ENCODE measurements at places on chromosomes 2 and 18.

DNA sequence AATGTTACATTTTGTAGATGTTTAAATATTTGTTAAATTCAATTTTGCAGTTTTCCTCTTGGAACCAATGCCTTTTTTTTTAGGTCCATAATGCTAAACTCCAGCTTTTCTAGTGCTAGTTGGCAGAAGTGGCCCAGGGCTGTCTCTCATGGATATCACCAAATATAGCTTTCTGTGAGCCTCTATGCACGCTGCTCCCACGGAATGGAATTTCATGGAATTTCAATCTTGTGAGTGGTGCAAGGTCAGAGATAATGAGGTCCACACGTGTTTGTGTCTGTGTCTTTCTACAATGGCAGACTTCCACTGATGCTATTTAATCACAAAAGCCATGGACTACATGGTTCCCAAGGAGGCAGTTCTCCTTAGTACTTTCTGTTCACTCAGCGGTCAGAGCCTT lies 191.5 kb upstream of the PARD3B start:
- DNase-seq = no peak

DNA sequence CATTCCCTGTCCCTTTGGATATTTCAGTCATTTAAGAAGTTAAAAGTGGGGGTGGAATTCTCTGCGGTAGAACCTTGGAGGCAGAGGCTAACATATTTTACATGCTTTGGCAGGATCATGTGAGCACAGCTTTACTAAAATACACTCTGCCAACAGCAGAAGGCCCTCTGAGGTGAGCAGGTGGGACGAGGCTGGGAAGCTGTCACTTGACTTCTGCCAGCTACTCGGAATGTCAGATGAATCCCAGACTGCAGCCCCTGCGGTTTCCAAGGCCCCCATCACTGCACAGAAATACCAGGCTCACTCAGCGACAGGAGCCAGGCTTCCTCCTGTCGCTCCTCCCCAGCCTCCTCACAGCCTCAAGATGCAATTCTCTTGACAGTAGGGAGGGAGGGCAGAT lies 220.9 kb upstream of the REV1 start:
- DNase-seq = no peak

- no peak for DNase-seq
Observed at GRCh38 chr2:214699236-214699635, 110.2 kb downstream of the BARD1 start.

DNA sequence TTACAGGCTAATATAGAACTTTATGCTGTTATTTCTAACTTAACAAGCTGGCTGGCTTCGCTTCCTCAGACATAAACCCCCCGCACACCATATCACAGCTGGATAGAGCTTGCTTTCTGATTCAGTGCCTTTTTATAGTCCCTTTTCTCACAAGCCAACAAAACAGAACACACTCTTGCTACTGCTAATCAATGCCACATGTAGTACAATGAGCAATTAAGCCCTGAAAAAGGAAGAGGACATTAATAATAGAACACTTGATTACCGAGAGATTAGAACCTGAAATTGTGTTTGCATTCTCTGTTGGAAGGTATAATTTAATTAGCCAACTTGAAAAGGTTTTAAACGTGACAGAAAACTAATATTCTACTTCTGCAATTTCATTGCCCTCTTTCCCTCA lies 267.7 kb upstream of the CYRIA start:
- no peak for DNase-seq

GRCh38 chr18:63284827-63285733 lies 34.5 kb downstream of the BCL2 start:
- no peak for DNase-seq

- DNase-seq = no peak
Observed at GRCh38 chr2:219897456-219897855, 270.0 kb downstream of the SLC4A3 start.

- DNase-seq = no peak
Observed at GRCh38 chr2:69244882-69245281, 142.1 kb downstream of the GFPT1 start.

DNA sequence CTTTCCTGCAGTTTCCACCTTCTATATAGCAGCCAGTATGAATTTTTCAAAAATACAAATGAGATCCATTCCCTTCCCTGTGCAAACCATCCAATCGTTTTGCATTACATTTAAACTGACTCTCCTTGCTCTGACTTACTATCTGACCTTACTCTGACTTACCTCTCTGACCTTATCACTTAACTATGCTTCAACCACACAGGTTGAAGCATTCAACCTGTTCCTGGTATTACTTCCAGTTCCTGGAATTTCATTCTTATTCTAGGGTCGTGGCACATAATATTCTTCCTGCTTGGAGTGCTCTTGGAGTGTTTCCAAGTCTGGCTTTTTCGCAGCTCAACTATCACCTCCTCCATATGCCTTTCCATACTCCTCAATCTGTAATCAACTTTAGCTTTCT lies 850.6 kb upstream of the CHAC2 start:
- DNase-seq = no peak

GRCh38 chr2:223618172-223619035 lies 16.2 kb upstream of the SCG2 start:
- DNase-seq = no peak

DNA sequence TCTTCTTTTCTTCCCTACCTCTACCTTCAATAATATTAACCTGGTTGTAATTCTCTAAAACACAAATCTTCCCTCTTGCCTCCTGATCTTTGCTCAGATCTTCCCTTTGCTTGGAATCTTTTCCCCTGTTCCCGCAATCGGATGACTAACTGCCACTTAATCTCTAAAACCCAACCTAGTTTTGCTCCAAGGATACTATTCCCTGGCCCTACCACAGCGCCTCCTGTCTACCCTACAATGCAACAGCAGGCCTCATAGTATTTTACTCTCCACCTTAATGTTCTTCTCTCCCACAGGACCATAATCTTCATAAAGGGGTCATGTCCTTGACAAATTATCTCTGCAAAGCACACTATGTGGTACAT lies 246.8 kb upstream of the TNP1 start:
- DNase-seq = no peak

GRCh38 chr2:152720794-152721193 lies 2.4 kb downstream of the ARL6IP6 start:
- no peak for DNase-seq

DNA sequence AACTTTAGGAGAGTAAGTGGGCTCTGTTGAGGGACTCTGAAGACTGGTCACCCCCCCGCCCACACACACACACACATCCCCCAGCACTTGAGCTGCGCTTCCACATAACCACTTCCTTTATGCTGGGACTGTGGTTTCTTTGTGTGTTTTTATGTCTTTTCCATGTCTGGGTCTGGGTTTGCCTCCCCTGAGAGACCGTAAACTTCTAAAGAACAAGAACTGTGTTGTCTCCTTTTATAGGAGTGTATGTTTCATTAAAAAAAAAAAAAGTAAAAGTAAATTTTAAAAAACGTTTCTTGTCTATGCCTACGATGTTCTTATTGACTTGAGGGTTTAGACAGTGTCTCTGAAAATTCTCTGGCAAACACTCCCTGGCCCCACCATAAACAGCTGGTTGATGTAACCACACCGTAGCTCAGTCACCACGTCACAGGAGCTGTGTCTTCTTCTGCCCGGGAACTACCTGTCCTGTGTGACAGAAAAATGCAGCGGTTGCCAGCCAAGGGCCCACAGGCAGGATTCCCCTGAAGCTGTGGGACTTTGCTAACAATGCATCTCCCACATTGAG lies 68.0 kb downstream of the KLHL29 start:
- DNase-seq = no peak

DNA sequence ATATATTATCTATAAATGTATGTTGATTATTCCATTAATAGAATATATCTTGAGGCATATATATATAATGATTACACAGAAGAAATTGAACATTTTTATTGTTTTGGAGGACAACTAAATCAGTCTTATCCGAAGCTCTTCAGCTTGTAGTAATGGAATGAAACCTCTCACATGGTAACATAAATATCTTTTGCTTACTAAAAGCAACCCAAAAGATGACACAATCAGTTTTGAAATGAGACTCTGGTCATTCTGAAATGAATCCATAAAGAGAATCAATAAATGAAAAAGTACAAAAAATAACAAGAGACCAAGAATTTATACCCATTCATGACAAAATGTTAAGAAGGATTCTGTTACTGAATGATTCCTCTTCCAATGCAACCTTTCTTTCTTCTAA lies 110.2 kb downstream of the FIGN start:
- no peak for DNase-seq
